Progenitor cell of endocrine pancreas (in vitro differentiated cells): ENCODE measurements at places on chromosomes 7 and 10.

GRCh38 chr7:115980159-115980558 is 50.4 kb downstream of the TFEC start:
- no peak for DNase-seq

GRCh38 chr7:40827222-40828085 is 692.6 kb downstream of the SUGCT start:
- no peak for DNase-seq

DNA sequence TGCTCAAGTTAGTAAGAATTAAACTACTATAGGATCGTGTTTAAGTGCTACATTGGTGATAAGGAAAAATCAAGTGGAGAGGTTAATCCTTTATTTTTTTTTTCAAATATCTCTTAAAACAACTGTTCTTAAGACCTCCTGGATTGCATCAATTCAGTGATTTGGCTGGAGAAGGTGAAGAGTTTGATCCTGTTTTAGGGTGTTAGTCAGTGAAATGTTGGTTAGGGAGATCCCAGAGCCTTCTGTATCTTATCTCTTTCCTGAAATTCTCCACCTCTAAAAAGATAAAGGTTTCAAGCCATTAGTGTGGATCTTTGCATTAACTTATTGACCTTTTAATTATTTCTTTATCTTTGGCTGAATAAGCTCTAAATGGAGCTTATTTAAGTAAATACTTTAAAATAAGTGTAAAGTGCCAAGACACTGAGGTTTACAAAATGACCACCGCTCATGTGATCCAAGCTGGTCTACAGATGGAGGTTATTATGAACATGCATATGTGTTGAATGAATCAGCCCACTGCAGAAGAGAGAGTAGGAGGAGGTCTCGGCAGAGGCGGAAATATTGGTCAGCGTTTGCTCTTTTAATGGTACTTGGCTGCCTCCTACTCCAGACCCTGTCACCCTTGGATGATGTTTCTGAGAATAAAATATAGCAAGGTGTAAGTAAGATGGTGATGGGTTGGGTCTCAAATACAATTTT is 51.8 kb upstream of the BMPER start:
- DNase-seq = no peak

DNA sequence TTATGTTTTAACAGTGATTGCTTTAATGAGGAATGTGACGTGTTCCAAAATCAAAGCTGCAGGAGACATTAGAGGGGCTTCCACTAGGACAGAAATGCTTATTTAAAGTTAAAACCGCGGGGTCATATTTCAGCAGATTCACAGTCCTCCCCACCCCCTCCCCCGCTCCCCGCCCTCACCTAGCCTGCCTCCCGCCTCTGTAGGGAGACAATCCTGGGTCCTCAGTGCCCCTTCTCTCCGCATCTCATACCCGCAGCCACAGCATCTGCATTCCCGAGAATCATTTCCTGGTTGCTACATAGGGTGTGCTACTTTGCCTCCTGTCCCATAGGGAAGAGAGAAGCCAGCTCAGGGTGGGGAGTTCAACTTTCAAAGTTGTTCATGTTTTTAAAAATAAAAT is 3.1 kb upstream of the DRGX start:
- no peak for DNase-seq

- no peak for DNase-seq
Observed at GRCh38 chr7:145143685-145144084, 307.8 kb upstream of the TPK1 start.

GRCh38 chr10:110460111-110460809 is 37.4 kb upstream of the DUSP5 start:
- no peak for DNase-seq

- DNase-seq = no peak
Observed at GRCh38 chr10:110069502-110069982, 61.8 kb downstream of the ADD3 start.

- no peak for DNase-seq
Observed at GRCh38 chr7:73427902-73428787, 5.4 kb upstream of the FZD9 start.
